ENCODE measurements at places on chromosomes 1 and 21.

GRCh38 chr1:157574836-157575235, 22.5 kb upstream of the FCRL5 start:
- DNase-seq, result no peak

GRCh38 chr1:222210776-222211175, 337.1 kb downstream of the HHIPL2 start:
- DNase-seq, result no peak

GRCh38 chr1:6762060-6762459, 23.2 kb upstream of the CAMTA1 start:
- no peak for DNase-seq

DNA sequence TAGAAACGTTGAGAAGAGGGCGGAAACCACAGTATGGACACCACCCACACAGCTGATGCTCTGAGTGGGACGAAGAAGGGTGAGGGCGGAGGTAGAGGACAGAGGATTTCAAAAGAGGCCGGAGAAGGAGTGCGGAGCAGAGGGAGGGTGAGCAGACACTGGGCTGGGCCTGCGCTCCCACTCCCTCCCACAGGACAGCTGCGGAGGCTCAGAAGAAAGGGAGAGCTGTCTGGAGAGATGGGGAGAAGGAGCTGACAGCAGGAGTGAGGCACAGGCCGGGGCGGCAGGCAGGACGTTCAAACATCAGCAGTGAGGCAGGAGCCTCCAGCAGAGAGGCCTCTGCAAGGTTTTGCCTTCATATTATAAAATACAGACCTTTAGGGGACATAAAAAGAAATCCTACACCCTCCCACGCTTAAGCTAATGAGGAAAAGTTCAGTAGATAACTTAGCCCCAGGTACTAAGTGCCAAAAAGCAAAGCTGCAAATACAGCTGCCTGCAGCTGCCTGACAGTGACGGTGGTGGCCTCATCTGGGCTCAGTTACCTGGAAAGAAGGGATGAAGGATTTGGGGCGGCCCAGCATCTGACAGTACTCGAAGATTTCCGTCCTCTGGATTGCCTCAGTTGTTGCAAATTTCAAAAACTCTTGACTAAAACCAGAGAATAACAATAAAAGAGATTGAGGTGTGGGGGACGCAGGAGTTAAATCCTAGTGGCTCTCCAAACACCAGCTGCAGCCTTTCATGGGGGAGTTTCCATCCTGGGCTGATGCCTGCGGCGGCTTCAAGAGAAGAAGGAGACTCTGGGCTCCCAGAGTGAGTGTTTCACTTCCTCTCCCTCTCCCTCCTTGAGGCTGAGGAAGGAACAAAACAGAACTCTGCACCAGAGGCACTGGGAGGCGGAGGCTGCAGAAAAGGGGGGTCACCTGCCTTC, 25.6 kb downstream of the SEC16B start:
- DNase-seq, result no peak

DNA sequence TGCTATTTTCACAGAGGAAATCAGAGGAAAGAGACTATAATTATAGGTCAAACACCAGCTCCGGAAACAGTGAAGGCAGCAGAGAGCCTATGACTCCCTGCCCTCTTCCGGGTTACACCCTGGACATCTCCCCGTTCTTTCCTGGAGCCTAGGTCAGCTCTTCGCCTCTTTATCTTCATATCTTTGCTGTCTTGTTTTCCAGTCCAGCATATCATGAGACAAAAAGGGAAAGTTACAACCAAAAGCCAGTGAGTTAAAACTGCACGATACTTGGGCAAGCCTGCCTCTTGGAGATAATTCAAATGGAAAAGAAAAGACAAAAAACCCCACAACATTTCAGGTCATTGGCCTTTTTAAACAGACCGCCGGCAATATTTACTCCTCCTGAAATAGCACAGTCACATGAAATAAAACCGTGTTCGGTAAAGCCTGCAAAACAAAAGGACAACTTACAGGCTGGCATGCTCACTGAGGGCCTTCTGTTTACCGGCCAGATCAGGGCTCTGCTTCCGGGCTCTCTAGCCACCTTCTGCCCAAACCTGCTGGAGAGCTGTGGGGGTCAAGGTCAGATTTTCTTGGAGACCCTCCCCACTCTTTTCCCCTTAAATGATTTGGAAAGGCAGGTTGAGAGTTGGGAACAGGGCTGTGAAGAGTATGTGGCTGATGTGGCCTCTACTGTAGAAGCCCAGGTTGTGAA, 42.8 kb upstream of the PPP2R5A start:
- DNase-seq, result no peak

GRCh38 chr1:213968146-213968825, 19.5 kb upstream of the PROX1 start:
- no peak for DNase-seq

DNA sequence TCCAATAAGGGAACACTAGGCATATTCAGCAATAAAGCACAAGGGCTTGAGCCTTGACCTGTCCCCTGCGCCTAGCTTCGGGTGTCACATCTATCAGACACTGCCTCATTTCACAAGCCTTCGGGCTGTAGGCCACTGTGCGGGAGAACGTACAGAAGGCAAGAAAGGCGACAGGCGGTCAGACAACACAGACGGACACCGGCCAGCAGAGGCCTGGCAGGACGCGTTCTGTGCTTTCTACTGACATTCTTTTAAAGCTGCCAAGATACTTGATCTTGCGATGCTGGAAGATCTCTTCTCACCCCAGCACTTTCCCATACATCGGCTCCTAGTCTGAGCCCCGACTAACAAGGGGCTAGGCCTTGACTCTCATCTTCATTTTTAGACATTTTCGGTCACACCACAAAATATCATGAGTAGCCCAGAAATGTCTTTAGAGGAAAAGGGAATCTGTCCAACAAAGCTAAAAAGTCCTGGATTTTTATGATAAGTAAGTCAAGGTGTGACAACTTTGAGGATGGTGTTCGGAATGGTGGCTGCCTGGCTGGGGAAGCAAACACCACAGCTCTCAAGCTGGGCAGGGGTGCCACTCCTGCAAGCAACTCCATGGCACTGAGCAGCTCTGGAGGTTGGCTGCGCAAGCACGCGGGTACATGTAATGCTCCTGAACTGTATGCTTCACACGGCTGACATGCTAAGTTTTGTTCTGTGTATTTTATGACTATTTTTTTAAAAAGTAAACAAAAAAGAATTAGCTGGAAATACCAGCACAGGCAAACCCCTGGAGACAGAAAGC, 18.7 kb downstream of the RIPK4 start:
- no peak for DNase-seq

DNA sequence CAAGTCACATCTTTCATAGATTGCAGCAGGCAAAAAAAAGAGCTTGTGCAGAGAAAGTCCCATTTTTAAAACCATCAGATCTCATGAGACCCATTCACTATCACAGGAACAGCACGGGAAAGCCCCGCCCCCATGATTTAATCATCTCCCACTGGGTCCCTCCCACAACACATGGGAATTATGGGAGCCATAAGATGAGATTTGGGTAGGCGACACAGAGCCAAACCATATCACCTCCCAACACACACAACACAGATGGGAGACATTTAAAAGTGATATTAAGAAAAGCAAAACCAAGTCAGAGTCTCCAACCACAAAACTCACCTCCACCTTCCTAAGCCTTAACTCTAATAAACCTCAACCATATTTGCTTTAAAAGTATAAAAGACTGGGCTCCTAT, 61.5 kb upstream of the TIAM1 start:
- DNase-seq, result no peak

Measured in NCI-H2107 (cell line).